ENCODE measurements at places on chromosomes 1 and 21. TPM values are rescaled to one million over a fixed set of nuclear protein-coding genes. Genes with fewer than 3 reads are reported as not detected.

The RUNX3 gene
- total RNA-seq: 129 TPM

The CD46 gene
- total RNA-seq: 113 TPM

The TOMM40L gene
- total RNA-seq: 24.9 TPM

The UROD gene
- 85.9 TPM for total RNA-seq

The GJA5 gene
- total RNA-seq: not detected

The IVL gene
- total RNA-seq: not detected

The SPRR1A gene
- not detected for total RNA-seq

The ERG gene
- 0.55 TPM for total RNA-seq

The RORC gene
- total RNA-seq: 0.94 TPM

The FCRL5 gene
- not detected for total RNA-seq

The ESRRG gene
- total RNA-seq: not detected

The PLA2G2D gene
- total RNA-seq: not detected

GRCh38 chr1:33443080-33443704 is 12.3 kb upstream of the PHC2 start:
- DNase-seq: no peak

- DNase-seq: no peak
Observed at GRCh38 chr1:100364697-100365096, 12.4 kb downstream of the CDC14A start.

GRCh38 chr21:18163956-18164355 is 80.7 kb upstream of the CHODL start:
- DNase-seq: no peak

- no peak for DNase-seq
Observed at GRCh38 chr1:11592752-11593151, 61.5 kb downstream of the FBXO2 start.

GRCh38 chr1:183022202-183023145 is 746 bp upstream of the LAMC1 start:
- DNase-seq: peak; percentile 8

DNA sequence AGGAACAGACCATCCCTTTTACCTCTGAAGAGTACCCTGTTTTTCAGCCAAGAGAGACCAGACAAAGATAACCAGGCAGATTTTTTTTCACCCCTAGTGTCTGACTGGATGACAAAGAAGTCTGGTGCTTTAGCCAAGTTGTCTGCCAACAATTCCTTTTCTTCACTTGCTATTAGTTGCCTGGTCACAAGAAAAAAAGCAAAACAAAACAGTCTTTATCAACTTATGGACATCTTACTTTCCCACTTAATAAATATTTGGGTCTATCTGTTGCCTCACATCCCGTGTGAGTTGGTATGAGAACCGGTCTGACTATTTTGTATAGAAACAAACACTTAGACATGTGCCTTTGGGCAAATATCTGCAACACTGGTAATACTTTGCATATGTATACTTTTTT is 662.9 kb downstream of the PLPP3 start:
- DNase-seq: no peak

DNA sequence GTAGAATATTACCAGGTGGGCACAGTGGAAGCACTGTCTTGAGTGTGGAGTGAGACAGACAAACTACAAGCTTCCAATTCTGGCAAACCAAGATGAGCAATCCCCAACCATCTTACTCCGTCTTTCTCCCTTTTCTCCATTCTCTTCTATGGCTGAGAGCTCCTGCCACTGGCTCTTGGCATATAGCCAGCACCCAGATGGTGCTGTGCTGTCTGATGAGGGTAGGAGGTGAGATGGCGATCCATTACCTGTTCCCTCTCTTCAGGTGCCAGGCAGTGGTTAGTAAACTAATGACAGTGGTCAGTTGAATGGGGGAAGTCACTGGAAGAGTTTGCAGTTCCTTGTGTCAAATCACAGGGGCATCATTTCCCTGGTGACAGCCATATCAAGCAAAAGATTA is 108.4 kb downstream of the FNBP1L start:
- DNase-seq: no peak

GRCh38 chr1:147760481-147761260 is at the start of gene GJA5:
Gene GJA5 (minus strand): TSS chr1:147760602. CDS start chr1:147759238, 1,364 bp downstream.
- DNase-seq: no peak

DNA sequence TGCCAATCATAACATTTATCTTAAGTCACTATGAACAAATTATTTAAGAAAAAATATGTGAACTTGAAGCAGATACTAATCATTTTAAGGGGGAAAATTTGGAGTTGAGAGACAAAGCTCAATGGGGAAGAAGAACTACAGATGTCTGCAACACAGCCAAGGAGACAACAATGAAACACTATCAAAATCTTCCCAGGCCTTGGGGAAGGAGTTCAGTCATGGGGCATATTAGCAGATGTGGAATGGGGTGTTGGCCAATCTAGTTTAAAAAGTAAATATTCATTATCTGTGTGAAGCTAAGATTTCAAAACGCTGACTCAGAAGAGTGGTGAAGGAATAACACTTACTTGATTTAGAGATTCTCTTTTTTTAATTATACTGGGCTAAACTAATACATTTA is 671.6 kb upstream of the ZP4 start:
- no peak for DNase-seq

DNA sequence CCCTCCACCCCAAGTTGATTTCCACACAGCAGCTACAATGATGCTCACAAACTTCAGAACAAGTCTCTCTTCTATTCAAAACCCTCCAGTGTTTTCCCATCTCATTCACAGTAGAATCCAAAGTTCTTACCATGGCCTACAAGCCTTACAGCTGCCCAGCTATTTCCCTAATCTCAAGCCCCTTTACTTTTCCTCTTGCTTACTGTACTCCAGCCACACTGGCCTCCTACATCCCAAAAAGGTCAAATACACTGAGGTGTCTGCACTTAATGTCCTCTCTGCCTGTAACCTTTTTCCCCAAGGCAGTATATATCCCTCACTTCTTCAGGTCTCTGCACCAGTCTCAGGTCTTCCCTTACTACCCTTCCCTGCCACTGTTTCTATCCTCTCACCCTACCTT is 2.6 kb downstream of the RAP1A start:
- DNase-seq: no peak

DNA sequence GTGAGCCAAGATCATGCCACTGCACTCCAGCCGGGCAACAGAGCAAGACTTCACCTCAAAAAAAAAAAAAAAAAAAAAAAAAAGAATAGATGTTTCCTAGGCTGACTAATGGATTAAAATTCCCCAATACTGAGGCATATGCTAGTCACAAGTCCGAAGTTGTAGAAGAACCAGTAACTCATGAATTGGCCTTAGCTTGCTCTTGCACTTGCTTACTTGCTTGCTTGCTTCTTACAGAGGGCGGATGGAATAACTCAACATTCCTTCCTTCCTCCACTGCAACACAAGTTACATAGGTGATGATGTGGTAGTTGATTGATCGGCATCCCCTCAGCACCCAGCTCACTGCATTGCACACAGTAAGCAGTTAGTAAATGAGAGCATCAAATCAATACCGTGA is 2.8 kb upstream of the TARS2 start:
- DNase-seq: no peak

DNA sequence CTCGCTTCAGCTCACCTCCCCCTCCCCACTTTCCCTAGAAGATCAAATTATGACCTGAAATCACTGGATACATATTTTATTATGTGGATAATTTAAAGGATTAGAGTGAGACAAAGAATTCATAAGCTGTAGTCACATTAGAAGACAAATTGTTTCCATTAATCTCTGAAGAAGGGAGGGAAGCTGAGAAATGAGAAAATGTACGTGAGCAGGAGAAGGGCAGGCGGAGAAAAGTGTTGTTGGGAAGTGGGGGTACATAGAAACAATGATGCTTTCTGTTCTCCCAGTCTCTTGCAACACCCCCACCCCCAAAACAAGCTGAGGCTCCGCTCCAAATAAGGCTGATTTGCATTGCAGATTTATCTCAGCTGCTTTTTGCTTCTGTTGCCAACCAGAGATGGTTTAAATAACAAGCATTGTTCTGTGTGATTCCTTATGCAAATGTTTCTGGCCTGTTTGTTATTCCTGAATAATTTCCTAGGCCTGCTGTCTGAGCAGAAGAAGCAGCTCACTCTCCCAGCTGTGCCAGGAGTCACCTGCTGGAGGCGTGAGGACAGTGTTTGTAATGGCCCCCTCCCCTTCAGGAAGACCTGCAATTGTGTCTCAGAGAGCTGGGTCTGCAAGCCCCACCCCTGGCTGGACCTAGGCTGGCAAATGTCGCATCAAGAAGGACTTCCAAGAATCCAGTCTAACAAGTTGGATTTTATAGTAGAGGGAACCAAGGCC is 121.8 kb upstream of the TNR start:
- DNase-seq: no peak

- DNase-seq: peak; percentile 27
Observed at GRCh38 chr1:153404768-153405167, 11.6 kb upstream of the S100A7A start.

DNA sequence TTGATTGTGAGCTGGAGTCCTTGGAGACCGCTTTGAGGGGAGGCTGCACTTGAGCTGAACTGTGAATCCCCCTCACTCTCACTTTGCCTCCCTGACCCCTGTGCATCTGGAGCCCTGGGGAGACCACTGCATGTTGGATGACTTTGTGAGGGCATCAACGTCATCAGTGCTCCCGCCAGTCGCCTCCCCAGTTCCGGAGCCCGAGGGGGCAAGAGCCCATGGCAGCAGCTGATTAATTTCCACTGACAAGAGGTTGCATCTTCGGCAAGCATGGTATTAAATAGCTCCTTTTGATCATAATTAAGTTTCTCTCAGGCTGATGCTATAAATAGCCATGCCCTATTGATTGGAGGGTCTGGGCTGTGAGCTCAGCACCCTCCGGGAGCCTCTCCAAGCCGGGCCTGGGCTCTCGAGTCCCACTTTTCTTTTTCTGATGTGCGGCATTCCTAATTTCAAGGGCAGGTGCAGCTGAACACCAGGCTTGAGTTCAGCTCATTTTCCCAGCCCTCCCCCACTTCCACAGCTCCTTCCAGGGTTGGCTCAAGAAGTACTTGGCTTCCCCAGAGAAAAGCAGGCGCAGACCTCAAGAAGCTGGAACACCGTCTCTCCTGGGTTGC is 33.2 kb downstream of the KCND3 start:
- no peak for DNase-seq

DNA sequence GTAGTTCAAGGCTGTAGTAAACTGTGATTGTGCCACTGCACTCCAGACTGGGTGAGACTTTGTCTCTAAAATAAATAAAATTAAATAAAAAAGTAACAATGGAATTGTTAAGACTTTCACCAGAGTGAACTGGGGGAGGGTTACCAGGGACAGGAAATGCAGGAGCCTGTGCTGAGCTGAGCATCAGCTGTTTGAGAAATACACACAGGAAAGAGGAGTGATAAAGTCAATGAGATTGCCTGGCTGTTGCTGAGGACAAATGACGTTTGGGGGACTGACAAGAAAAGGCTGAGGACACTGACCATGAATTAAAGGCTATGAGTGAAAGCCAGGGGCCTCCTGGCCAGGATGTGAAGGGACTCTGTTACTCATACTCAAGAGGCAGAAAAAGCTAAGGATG is 226.3 kb downstream of the SETD4 start:
- DNase-seq: no peak

- no peak for DNase-seq
Observed at GRCh38 chr1:238254935-238255334, 364.2 kb upstream of the ZP4 start.

Data from activated T-helper 2 cell treated with anti-CD3 and anti-CD28 coated beads, Interferon-gamma antibody, Interleukin-2, Interleukin-4, amounts not matched to agents 10 μg/mL and 5 μg/mL and 100 μg/mL, durations not matched to agents 14 hours and 24 hours and 36 hours (primary cell).